ENCODE measurements at places on chromosomes 4 and X.

DNA sequence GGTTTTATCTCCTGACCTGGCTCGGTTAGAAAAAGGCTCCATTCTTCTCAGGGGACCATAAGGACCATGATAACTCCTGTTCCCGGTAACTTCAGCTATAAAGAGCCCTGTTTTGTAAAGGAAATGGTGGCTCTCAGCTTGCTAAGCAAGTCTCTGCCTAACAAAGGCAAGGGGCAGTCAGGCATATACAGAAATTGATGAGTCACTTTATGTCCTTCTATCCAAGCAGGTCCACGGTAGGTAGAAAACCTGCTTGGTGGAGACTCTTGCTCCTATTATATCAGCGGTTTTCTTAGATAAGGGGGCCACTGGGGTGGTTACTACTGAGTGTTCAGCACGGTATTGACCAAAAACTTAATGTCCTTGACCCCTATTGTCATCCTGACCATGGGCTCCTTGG is 203.0 kb upstream of the KLF8 start:
- no peak for DNase-seq

DNA sequence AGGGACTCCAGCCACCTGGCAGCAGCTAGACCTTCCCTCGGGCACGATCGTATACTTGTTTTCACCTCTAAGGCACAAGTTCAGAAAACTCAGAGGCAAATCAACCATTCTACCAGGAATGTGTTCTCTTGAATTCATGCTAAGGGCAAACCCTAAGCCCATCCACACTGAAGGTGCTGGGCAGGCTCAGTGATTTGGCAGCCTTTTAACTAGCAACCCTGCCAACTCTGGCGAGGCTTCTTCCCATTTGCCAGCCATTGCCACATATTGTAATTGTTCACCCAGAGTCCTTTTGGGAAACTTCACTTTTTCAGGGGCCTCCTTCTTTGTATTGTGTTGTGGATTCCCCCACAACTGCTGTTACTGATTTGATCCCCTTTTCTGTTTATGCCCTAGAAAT is 298.6 kb upstream of the LDB2 start:
- DNase-seq, result no peak

- no peak for DNase-seq
These were observed 67.6 kb upstream of the HGFAC start for GRCh38 chr4:3374011-3374645.

GRCh38 chr4:90128961-90129495 is 1.8 kb downstream of the CCSER1 start:
- DNase-seq, result no peak

DNA sequence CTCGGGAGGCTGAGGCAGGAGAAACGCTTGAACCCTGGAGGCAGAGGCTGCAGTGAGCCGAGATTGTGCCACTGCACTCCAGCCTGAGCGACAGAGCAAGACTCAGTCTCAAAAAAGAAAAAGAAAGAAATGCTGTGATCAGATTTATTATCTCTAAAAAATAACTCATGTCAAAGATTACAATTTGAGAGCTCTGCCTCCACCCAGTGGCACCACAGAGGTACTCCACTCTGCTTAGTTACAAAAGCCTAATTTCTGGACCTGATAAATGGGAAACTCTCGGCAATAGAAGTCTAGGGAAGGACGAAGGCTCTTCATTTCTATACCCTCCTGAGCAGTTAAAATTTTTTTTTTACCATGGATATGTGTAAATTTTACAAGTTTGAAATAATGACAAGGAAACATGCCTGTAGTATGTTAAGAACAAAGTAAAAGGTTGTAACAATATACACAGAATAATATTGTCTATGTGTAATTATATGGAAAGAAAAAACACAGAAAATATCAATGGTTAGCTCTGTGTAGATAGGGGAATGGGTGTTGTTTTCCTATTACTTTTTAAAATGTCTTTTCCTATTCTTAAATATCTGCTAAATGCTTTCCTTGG is 149.8 kb downstream of the STIM2 start:
- DNase-seq, result peak; percentile 9

Measured in activated CD4-positive, CD25-positive, alpha-beta regulatory T cell treated with anti-CD3 and anti-CD28 coated beads, Interleukin-2, amount 50 U/mL, for 16 hours (primary cell).